ENCODE measurements at places on chromosomes 7 and 10.
A peak's percentile ranks its signal among the peaks of the same experiment; 100 is the strongest.

DNA sequence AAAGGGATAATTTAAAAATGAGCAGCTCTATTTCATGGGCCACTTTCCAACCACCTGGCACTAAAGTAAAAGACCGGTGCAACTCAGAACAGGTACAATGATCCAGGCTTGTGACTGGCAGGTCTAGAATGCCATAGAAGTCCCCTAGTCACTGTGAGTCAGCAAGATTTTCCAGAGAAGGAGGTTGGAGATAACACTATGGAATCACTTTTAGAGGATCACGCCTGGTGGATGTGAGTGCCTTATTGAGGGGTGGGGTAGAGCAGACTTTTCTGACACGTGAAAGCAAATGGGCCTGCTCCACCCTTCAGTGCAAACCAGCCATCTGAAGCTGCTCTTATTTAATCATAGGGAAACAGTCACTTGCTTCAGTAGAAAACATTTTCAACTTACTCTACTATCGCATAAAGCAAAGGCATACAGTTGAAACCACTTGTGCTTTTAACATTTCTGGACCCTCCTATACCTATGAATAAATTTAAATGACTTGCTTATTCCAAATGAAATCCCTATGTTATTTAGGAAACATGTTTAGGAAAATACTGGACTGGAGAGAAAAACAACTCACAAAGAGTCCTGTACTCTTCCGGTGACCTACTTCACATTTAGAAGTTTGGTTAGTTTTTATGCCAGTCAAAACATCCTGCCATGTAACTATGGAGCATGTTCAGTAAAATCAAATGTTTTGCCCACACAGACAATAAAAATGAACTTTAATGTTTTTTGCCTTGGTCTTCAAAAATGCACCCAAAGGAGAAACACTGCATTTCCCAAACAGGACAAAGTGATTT is 21.5 kb upstream of the AKR1C1 start:
- peak; percentile 33 for DNase-seq

- no peak for DNase-seq
These were observed 247.4 kb downstream of the ELFN1 start for GRCh38 chr7:1917221-1918062.

- no peak for DNase-seq
These were observed 7.6 kb upstream of the ORAI2 start for GRCh38 chr7:102425639-102426267.

- DNase-seq, result no peak
These were observed 37.8 kb upstream of the ZNF365 start for GRCh38 chr10:62336404-62336803.

DNA sequence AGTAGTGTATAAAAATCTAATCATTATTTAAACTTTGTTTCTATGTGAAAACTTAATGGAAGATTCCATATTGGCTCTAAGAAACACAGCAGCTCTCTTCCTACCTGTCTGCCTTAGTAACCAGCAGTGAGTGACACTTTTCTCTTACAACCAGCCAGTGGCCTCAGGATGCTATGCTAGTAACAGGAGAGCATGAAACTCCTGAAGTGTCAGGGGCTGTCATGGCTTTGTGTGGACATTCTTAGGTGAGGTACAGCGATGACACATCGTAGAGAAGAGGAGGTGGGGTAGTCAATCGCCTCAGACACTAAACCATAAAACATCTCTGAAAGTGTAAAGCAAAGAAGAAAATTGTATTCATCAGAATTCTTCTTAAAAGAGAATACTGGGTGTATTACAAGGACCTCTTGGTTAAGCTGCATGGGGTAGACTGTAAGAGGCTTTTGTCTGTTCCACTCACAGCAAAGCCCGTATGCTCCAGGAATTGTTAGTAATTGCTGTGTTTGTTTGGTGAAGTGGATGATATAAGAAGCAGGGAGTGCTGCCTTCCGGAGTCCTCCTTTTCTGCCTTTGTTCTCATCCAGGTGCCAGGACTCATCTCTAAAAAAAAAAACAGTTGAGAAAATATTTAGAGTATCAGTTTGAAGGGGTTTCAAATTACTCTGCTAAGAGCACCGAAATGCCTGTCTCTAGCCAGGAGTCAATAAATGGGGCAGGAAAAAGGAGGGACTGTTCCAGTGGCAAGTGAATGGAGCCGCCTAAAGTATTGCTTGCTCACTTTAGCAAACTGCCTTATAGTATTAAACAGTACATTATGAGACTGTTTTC is 518.8 kb downstream of the CNTNAP2 start:
- no peak for DNase-seq

DNA sequence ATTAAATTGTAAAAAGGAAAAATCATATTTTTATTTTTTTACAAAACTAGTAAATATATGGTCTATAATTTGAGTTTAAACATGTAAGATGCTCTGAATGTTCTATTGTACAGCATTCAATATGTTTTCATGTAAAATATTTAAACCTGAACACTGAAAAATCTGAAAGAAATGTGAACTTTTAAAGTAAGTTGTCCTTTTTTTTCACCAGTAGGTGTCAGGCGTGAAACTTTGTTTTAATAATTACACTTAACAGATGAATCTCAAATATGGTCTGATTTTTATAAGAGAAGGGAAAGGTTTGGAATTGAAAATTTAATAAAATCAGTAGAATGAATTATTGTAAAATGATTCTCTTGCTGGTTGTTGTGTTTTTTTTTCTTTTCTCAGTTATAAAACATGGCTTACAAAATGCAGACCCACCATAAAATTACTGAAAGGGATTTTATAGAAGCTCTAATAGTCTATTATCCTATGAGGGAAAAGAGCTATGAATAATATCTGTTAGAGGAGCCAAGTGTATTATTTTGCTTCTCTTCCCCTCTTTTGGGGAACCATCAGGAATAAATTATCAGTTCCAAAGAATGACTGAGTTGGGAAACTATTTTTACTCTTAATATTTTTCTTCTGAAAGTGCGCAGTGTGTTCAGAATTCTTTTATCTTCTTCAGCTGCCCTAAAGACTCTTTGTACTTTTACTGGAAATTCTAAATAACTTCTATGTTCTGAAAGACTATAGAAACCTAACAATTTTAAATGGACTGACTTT is 217.7 kb upstream of the FZD1 start:
- DNase-seq, result peak; percentile 16

- DNase-seq, result no peak
These were observed 590.6 kb upstream of the C7orf33 start for GRCh38 chr7:147999962-148000361.

DNA sequence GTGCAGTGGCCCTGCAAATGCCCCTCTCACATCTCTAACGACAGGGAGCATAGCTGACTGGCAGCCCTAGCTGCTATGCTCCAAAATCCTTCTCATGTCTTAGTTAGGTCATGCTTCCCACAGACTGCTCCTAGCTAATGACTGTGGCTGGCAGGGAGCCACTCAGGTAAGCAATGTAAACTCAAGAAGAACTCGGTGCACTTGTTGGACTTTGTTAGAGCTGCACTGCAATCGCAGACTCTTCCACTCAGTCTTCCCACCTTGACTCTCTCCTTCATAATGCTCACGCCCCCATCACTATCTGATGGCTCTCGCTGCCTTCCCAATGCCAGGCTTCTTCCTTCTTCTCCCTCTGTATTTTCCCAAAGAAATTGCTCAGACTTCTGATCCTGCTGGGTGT is 24.0 kb downstream of the OR9A2 start:
- no peak for DNase-seq

DNA sequence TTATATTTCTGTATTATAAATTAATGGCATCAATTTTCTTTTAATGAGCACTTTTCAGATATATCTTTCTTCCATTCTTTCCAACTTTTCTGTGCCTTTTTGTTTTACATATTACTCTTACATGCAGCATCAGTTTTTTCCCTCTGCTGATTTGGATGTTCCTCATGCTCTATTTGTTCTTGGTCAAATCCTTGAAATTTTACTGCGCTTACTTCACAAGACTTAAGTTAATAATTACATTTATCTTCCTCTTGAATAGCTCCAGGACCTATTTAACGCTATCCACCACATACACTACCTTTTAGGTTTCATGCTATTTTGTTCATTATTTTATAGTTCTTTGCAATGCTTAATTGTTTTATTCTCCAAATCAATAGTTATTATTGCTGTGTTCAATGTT is 97.6 kb upstream of the CTTNBP2 start:
- DNase-seq, result no peak

GRCh38 chr10:22824520-22824919 is 103.3 kb upstream of the ARMC3 start:
- DNase-seq, result no peak

GRCh38 chr7:102101111-102101551 is 185.5 kb upstream of the SH2B2 start:
- DNase-seq, result no peak
